Glutamatergic neuron (in vitro differentiated cells): ENCODE measurements at places on chromosomes 13 and 19. TPM values are rescaled to one million over a fixed set of nuclear protein-coding genes. Genes with fewer than 3 reads are reported as not detected.
A peak's percentile ranks its signal among the peaks of the same experiment; 100 is the strongest.

Gene EVI5L
- 36.4 TPM for total RNA-seq

GRCh38 chr13:46296115-46296822, 84.5 kb downstream of the LRRC63 start:
- no peak for DNase-seq
- H3K4me3 ChIP-seq, result no peak overlapping the region
- no peak overlapping the region for H3K27ac ChIP-seq
- H3K36me3 ChIP-seq, result peaks cover 4% of the 10 kb centered on the region
- H3K27me3 ChIP-seq, result no peaks in the 10 kb centered on the region

GRCh38 chr19:38020311-38020710, 113.3 kb downstream of the SIPA1L3 start:
- H3K27ac ChIP-seq, result no peak overlapping the region
- H3K4me3 ChIP-seq, result no peak overlapping the region
- no peaks in the 10 kb centered on the region for H3K36me3 ChIP-seq
- H3K4me1 ChIP-seq, result peaks cover 37% of the 10 kb centered on the region

DNA sequence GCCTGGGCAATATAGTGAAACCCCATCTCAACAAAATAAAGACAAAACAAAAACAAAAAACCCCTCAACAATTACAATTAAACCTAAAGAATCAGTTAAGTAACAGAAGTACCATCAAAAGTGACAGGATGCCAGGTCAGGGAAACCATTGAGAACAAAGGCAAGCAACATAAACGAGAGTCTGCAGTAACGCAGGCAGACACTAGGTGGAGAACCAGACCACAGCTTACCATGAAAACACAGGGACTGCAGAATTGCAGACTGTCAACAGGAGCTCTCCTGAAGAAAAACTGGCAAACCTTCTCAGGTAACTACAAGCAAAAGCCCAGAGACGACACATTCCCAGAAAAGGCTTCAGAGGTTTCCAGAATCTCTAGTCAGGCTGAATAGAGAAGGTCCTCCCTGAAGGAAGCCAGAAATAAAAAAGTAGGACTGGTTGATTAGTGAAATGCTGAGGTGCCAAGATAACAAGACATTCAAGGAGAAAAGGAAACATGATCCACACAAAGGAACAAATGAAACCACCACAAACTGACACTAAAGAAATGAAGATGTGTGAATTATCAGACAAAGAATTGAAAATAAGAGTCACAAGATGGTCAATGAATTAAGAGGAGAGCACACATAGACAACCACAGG, 2.2 kb upstream of the ZNF665 start:
- H3K36me3 ChIP-seq, result peaks cover 8% of the 10 kb centered on the region
- H3K4me1 ChIP-seq, result peaks cover 3% of the 10 kb centered on the region
- peak overlapping the region; percentile 4 for H3K4me3 ChIP-seq
- no peak overlapping the region for H3K27ac ChIP-seq

Gene ATXN8OS
- not detected for total RNA-seq

Gene PSG1
- total RNA-seq, result not detected

DNA sequence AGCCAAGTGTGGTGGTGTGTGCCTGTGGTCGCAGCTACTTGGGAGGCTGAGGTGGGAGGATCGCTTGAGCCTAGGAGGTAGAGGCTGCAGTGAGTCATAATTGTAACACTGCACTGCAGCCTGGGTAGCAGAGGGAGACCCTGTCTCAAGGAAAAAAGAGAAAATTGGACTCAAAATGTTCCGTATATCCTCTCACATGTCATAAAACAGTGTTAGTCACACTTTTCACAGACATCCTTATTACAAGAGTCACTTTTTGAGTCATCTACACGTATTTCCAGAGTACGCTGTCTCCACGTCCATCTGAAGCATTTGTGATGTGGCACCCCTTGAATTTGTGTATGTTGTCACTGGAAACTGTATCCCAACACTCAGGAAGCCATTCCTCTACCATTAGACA, 133.0 kb downstream of the SIPA1L3 start:
- H3K4me1 ChIP-seq, result peaks cover 43% of the 10 kb centered on the region
- no peak overlapping the region for H3K4me3 ChIP-seq
- H3K36me3 ChIP-seq, result peaks cover 9% of the 10 kb centered on the region
- peaks cover 29% of the 10 kb centered on the region for H3K27me3 ChIP-seq

DNA sequence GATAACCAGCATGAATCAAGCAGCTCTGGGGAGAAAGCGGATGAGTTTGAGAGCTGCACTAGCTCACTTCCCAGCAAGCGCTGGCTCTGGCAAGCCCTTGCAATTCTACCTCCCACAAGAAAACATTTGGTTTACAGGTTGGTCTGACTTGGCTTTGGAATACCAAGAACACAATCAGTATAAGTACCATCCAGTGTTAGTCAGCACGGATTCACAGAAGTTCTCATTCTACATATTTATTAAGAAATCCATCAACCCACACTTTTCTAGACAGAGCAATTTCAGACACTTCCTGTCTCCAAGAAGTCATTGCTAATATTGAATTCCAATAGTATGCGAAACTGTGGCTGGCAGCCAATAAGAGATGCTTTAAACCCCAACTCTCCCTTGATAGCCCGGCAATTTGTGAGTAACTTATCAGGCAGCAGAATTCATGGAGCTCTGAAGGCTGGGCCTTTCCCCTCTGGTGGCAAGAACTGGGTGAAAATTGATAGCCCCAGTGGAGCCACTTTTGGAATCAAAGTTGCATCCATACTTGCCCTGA, 59.4 kb upstream of the WASF3 start:
- peaks cover 10% of the 10 kb centered on the region for H3K4me1 ChIP-seq
- H3K4me3 ChIP-seq, result no peak overlapping the region
- no peak overlapping the region for H3K27ac ChIP-seq
- no peaks in the 10 kb centered on the region for H3K36me3 ChIP-seq

DNA sequence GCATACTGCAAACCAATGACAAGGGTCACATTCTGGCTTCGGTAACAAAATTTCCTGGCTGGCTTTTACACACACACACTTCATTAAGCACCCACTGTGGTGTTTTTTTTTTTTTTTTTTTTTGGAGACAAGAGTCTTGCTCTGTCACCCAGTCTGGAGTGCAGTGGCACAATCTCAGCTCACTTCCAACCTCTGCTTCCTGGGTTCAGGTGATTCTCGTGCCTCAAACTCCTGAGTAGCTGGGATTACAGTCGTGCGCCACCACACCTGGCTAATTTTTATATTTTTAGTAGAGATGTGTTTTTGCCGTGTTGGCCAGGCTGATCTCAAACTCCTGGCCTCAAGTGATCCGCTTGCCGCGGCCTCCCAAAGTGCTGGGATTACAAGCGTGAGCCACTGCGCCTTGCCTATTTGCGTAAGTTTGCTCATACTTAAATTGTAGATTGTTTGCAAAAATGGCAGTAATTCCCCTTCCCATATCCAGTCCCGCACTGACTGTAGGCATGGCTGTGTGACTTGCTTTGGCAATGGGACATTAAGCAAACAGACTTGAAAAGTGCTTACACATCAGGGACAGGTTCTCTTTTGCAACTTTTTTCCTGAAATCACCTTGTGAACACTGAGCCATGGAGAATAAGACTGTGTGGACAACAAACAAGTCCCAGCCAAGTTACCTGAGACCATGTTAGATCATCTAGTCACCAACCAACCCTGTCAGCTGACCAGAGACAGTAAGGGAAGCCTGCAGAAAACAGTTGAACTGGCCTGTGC, 42.1 kb upstream of the EBPL start:
- no peaks in the 10 kb centered on the region for H3K4me1 ChIP-seq
- no peak for DNase-seq
- H3K36me3 ChIP-seq, result peaks cover 4% of the 10 kb centered on the region

- no peaks in the 10 kb centered on the region for H3K36me3 ChIP-seq
- no peak overlapping the region for H3K27ac ChIP-seq
- peaks cover 8% of the 10 kb centered on the region for H3K27me3 ChIP-seq
- H3K4me1 ChIP-seq, result peaks cover 7% of the 10 kb centered on the region
- no peak overlapping the region for H3K4me3 ChIP-seq
- DNase-seq, result no peak
Observed at GRCh38 chr19:782185-782877, 14.9 kb upstream of the PTBP1 start.

DNA sequence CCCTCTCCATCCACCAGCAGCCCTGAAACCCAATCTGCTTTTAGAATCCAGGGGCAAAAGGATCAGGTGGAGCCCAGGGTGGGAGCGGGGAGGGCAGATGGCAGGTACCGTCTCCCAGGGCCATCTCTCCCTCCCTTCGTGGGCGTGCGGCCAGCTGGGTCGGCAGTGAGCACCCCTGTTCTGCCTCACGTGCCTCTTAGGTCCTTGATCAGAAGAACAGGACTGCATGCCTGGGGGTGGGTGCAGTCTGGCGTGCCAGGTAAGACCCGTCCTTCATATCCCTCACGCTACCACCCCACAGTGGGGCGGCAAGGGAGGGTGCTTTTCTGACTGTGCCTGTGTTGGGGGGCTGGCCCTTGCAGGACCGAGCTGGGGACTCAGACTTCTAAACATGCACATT, 2.0 kb downstream of the SLC8A2 start:
- H3K27me3 ChIP-seq, result peaks cover 8% of the 10 kb centered on the region
- peaks cover 22% of the 10 kb centered on the region for H3K4me1 ChIP-seq
- no peak for DNase-seq
- H3K4me3 ChIP-seq, result peak overlapping the region; percentile 92

GRCh38 chr13:113783200-113783881, 24.3 kb downstream of the TMEM255B start:
- H3K27me3 ChIP-seq, result peaks cover 4% of the 10 kb centered on the region
- no peak overlapping the region for H3K27ac ChIP-seq
- no peaks in the 10 kb centered on the region for H3K4me1 ChIP-seq
- H3K4me3 ChIP-seq, result no peak overlapping the region

- DNase-seq, result no peak
- no peak overlapping the region for H3K27ac ChIP-seq
- H3K36me3 ChIP-seq, result no peaks in the 10 kb centered on the region
- no peaks in the 10 kb centered on the region for H3K27me3 ChIP-seq
- peaks cover 3% of the 10 kb centered on the region for H3K4me1 ChIP-seq
Observed at GRCh38 chr13:107275312-107275711, 707.4 kb upstream of the ARGLU1 start.

DNA sequence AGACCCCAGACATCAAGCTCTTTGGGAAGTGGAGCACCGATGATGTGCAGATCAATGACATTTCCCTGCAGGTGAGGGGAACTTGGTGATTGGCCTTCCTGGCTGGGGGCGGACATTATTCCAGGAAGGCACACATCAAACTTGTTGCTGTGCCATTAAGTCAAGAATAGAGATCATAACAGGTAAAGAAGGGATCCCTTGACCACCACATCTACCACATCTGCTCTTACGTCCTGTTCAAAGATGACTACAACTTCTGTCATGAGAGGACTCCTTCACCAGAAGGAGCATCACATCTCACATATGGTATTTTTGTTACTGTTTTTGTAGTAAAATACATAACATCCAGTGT, 1.1 kb downstream of the RPS5 start:
- peak overlapping the region; percentile 97 for H3K27ac ChIP-seq
- peaks cover 6% of the 10 kb centered on the region for H3K4me1 ChIP-seq
- peaks cover 4% of the 10 kb centered on the region for H3K27me3 ChIP-seq
- H3K36me3 ChIP-seq, result no peaks in the 10 kb centered on the region

GRCh38 chr13:111597191-111597611, 276.8 kb downstream of the TEX29 start:
- H3K4me3 ChIP-seq, result no peak overlapping the region
- H3K4me1 ChIP-seq, result peaks cover 18% of the 10 kb centered on the region
- no peak for DNase-seq
- peaks cover 3% of the 10 kb centered on the region for H3K27me3 ChIP-seq

Gene S1PR5
- total RNA-seq, result not detected

Gene RASGRP4
- total RNA-seq, result not detected

GRCh38 chr13:112708560-112709240, 18.9 kb downstream of the ATP11A start:
- H3K27ac ChIP-seq, result no peak overlapping the region
- DNase-seq, result no peak
- H3K27me3 ChIP-seq, result peaks cover 5% of the 10 kb centered on the region
- no peak overlapping the region for H3K4me3 ChIP-seq
